CD4-positive, alpha-beta T cell treated with Interleukin-15 for 4 hours (primary cell): ENCODE measurements at places on chromosomes 5 and 9.

GRCh38 chr5:10756549-10756948 is 4.5 kb downstream of the DAP start:
- DNase-seq, result no peak

DNA sequence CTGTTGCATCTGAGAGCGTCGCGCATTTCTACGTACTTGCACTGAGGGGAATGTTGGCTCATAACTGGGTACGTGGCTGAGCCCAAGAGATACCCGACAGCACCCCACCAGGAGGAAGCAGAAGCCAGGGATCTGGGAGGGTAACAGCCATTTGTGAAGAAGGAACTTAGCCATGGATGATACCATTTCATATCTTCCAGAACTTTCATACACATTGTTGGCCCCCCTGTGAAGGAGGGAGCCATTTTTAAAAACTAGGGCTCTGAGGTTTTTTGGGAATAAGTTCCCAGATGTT is 101.4 kb upstream of the SLC44A1 start:
- no peak for DNase-seq

DNA sequence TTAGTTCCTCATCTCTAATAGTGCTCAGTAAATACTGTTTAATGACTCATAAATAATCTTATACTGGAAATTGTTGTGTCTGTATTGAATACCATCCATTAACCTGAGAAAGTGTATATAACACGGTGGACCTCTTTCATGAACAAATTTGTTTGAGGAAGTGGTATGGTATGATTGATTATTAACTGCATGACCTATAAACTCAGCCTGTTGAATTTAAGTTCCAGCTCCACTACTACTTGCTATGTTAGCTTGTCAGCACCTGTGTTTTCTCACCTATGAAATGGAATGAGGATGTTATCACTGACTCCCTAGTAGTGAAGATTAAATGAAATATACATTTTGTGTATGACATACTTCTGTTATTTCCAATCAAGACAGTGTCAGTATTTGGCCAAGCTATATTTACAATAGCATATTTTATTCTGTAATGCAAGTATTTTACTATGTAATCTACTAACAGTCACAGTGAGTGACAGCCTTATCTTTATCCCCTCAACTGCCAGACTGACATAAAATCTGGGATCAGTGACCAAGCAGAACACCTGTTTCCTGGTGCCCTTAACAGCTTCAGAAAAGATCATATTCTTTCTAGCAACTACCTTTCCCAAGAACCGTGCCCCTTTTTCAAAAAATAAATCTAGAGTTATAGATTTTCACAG is 77.3 kb upstream of the ITGA1 start:
- no peak for DNase-seq

DNA sequence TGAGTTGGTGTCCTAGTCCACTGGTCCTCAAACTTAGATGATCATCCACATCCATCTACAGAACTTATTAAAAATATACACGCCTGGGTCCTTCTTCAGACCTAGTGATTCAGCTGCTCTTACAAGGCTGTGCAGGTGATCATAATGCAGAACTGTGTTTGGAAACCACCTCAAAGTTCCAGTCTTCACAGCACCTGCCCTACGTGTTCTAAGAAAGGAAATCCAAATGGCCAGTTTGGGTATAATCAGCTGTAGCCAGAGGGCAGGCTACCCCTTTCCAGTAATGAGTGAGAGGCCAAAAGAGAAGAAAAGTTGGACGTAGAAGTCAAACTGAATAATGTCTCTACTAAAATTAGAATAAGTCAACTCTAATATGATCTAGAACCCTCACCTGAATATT is 15.4 kb downstream of the REEP5 start:
- no peak for DNase-seq

DNA sequence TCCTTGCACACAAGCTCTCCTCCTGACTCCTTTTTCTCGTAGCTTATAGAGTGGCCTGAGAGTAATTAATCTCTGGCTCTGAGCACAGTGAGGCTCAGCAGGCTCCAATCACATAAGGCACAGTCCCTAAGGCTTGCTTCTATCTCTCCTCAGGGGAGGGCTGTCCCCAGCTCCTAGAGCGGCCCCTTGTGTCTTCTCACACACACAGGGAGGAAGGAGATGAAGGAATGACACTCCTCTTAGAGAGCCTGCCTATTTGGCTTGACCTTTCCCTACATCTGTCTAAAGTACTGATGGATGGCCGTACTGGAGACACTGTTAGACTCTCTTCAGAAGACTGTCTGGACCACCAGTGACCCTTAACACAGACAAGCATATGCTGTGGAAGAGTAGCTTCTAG is 12.9 kb downstream of the TAS2R1 start:
- no peak for DNase-seq

- no peak for DNase-seq
These were observed 369.0 kb downstream of the SPOCK1 start for GRCh38 chr5:137129886-137130680.

DNA sequence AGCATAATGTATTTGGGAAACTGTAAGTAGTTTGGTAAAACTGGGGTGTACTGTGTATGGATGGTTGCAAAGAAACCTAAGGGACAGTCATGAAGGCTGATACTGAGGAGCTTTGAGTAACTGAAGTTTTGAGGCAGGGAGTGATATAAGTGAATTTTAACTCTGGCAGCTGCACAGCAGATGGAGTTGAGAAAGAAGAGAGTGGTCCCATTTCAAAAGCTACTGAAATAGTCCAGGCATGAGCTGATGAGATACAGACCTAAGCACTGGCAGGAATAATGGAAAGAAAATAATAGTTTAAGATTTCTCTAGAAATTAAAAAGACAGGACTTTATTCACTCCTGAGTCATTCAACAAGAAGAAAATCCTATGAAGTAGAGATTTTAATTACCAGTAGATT is 232.0 kb downstream of the CHSY3 start:
- DNase-seq, result no peak

- no peak for DNase-seq
These were observed 38.1 kb downstream of the HMCN2 start for GRCh38 chr9:130303613-130304055.

DNA sequence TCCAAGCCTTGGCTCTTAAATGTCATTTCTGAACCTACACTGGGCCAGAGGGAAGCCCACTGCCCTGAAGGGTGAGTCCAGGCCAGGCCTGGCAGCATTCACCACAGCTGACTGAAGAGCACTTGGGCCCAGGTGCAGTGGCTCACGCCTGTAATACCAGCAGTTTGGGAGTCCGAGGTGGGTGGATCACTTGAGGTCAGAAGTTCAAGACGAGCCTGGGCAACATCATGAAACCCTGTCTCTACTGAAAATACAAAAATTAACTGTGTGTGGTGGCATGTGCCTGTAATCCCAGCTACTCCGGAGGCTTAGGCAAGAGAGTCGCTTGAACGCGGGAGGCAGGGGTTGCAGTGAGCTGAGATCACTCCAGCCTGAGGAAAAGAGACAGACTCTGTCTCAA is 5.1 kb downstream of the CCIN start:
- DNase-seq, result no peak

DNA sequence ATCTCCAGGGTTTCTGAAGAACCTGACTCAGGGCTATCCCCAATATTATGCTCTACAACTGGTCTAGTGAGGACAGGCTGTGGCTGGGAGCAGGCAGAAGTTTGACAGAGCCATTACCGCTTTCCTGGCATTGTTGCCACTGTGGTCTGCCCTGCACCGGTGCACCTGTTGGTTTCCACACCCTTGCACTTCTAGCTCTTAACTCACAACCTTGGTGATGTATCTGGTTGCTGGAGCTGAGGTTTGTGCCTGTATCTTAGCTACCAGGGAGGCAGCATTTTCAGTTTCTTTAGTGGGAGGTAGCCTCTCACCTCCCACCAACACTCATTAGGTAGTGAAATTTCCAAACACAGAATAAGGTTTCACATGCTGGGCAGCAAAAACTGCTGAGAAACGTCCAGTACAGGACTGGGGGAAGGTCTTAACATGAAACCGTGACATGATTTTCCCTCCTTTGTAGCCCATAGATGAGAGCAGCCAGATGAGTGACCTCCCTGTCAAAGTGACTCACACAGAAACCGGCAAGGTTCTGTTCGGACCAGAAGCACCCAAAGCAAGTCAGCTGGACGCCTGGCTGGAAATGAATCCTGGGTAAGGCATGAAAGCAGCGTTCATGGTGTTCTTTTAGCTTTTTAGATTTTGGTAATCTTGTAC is 57.7 kb downstream of the SMARCA2 start:
- DNase-seq, result no peak

GRCh38 chr5:135891268-135891667 is 4.4 kb downstream of the IL9 start:
- DNase-seq, result no peak

GRCh38 chr5:93572608-93573353 is 8.2 kb downstream of the NR2F1-AS1 start:
- DNase-seq, result no peak

DNA sequence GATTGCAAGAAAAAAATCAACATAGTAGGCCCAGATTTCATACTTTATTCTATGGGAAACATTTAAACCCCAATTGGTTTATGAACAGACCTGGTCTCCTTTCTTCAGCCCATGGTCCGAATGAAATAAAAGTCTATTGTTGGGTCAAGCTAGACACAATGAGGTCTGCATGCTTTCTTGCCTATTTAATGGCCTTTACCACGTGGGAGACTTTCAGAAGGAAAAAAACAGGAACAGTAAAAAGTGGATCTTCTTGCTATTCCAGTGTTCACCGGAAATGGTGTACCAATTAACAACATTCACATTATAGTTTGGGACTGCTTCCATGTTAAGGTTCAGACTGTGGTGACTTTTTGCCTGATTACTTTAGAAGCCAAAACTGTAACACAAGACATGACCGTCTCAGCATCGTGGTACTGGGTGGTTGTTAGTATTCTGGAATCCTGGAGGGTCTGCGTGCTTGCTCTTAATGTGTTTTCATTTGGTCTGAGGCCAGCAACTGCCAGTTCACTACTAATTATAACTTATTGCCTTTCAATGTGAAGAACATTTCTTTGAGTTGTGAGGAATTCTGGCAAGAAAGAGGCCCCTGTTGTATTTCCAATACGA is 85.4 kb upstream of the PRRC1 start:
- DNase-seq, result no peak

DNA sequence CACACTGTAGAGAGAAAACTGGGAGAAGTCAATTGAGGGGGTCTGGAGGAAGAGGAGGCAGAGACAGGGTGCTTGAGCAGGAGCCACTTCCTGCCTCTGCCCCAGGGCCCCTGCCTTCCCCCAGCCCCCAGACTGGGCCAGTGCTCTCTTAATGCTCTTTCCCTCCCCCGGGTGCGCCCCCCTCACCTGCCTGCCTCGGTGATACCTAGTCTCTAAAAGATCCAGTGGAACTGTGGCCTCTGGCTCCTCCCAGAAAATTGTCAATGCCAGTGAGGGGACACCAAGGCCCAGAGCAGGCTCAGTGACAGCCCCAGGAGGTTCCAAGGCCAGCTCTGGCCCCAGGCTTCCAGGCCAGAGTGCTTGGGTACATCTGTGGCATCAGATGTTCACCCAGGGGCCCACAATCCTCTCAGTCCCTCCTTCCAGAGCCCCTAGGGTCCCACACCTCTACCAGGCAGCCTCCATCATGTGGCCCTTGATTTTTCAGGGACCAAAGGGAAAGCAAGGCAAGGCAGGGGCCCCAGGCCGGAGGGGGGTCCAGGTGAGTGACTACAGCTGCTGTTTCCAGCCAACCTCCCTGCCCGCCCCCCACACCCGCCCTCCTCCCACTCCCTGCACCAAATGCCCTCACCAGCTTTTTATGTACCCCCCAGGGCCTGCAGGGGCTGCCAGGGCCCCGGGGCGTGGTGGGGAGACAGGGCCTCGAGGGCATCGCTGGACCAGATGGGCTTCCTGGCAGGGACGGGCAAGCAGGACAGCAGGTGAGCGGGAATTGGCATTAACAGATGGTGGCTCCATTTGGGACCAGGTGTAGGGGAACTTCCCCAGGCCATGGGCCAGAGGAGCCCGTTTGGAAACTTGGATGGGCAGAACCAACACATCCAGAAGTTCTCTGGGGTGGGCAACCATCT is 33.1 kb upstream of the ORM1 start:
- no peak for DNase-seq

- no peak for DNase-seq
These were observed 288.8 kb upstream of the ADAMTSL1 start for GRCh38 chr9:18185196-18185595.

GRCh38 chr5:67331296-67331925 is 134.8 kb upstream of the CD180 start:
- DNase-seq, result no peak

GRCh38 chr5:3600106-3601060 is 4.8 kb downstream of the IRX1 start:
- no peak for DNase-seq

GRCh38 chr9:78470216-78470615 is 173.3 kb downstream of the PSAT1 start:
- DNase-seq, result no peak

- DNase-seq, result no peak
These were observed 104.5 kb downstream of the RGS3 start for GRCh38 chr9:113568081-113568435.

DNA sequence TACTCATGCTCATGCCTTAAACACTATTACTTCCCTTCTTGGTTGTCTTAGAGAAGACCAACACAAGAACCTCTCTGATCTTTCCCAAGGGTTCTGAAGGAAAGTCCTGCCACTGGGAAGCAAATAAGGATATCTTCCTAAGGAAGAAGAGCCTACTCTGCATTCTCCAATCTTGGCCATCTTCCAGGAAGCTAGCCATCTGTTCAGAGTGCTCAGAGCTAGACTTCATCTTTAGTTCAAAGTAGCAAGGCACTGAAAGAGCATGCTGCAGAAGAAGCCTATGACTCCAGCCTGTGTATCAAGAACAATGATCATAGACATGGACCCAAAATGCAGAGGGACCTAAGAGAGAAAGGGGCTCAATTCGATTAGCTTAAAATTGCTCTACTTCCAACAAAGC is 114.7 kb downstream of the KIAA0825 start:
- no peak for DNase-seq

GRCh38 chr9:93003552-93004407 is 54.7 kb upstream of the SUSD3 start:
- peak; percentile 74 for DNase-seq

DNA sequence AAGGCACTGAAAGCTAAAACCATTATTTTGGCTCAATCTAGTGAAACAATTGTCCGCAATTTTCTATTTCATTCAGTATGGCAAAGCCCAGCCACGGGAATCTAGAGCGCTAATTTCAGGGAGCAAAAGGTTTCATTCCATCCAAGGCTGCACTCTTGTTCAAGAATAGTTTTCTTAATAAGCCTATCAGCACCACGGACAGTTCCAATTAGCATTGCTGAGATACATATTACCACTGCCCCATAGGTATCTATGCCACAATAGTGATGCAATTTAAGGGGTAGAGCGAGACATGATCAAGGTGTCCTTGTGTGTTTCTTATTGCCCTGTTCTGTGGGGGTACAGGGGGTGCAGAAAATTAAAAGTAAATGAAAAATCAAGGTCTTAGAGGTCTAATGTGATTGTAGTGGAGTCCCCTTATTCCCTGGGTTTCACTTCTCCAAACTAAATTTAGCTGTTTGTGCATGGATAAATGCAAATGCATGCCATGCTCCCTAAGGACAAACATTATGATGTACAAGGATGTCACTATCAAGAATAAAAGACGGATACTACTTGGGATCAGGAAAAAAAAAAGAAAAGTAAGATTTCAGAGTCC is 45.5 kb downstream of the SPOCK1 start:
- no peak for DNase-seq
